ENCODE measurements at places on chromosomes 11 and 22.

DNA sequence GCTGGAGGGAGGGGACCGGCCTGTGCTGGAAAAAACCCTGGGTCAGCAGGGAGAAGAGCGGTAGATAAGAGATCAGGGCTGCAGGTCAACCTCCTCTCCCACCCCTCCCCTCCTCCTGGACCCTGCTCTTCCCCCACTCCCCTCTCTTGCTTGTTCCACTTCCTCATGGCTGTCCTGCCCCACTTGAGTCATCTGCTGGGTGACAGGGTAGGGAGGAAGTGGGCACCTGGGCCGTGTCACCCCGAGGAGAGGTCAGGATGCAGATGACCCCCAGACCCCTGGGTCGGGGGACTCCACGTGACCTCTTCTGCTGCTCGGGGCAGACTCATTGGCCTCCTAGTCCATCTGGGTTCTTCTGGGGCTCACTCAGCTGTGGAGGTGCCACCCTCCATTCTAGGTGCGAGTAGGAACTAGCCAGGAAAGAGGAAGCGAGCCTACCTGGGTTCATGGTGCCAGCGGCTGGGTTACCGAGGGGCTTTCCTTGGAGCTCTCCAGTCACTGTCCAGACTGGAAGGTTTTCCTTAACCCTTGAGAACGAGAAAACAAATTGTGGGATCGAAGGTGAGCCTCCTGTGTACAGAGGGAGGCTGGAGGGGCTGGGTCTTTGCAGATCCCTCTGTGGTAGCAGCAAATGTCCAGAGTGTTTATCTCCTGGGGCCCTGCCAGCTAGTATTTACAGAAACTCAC lies 6.5 kb downstream of the APOL2 start:
- no peak for DNase-seq

GRCh38 chr11:66676931-66677598 lies 622 bp downstream of the RBM4B start:
- peak; percentile 23 for DNase-seq

DNA sequence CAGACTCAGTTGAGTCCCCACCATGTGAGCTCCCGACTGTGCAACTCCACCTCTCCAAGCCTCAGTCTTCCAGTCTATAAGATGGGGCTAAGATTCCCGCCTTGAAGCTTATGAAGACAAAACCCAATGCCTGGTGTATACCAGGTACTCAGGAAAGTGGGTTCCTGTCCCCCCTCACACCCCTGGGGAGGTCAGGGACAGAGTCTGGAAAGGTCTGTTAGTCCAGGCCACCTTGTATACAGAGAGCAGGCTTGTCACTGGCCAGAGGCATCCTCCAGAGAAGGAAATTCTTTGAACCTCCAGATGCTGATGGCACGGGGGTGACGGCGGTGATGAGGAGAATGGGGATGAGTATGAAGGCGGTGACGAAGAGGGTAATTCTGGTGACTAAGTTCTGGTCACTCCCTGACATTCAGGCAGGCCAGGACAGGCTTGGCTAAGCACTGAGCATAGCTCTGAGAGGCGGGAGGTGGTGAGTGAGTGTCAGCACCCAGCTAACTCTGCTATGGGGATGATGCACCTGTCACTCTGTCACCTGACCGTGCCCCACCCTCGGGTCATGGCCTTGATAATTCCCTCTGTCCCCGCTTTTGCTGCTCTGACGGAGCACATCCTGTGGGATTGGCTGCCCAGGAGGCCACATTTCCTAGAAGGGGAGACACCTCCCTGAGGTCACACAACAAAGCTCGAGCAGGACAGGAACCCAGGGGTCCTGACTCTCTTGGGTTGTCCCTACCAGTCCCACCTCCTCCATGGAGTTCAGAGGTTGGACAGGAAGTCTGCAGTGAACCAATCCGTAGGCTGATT lies 30.9 kb upstream of the CSNK1E start:
- DNase-seq, result no peak

DNA sequence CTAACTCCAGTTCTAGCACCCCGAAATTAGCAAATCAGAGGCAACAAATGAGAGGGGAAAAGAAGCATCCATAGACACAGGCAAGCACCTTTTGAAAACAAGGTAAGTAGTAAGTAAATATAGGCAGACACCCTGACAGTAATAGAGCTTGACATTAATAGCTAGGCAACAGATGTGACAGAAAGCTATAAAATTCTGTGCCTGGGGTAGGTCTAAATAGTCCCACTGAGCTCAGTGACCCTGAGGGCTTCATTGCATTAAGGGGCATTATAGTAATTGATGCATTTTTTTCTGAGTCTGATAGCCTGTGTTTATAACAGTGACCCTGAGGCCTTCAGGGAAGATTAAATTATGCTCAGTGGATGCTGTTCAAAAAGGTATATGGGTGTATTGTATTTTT lies 197.1 kb downstream of the HIPK3 start:
- DNase-seq, result no peak

GRCh38 chr22:49554741-49555140 lies 272.9 kb downstream of the BRD1 start:
- DNase-seq, result no peak

DNA sequence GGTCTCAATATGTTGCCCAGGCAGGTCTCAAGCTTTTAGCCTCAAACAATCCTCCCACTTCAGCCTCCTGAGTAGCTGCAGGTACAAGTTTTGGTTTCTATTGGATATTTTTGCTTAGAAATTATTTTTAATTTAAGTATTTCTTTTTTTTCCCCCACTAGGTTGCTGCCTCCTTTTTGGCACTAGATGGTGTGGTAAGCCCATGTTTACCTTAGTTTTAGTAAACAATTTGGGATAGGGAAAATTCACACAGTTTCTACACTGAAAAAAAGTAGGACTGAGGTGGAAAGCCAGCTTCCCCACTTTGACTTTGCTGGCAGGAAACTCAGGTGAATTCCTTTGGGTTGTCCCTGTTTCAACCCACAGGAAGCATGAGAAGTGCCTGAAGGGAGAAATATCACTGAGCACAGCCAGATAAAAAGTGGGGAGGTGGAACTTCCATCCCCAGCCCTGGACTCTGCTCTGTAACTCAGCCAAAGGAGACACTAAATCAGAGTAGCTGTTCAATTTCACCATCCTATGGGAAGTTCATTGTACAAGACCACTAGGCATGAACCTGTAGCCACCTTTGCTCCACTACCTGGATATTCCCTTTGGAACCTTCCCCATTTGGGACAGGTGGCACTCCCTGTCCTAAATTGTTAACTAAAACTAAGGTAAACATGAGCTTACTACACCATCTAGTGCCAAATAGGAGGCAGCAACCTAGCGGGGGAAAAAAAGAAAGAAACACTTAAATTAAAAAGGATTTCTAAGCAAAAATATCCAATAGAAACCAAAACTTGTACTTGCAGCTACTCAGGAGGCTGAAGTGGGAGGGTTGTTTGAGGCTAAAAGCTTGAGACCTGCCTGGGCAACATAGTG lies 154.4 kb upstream of the FAT3 start:
- DNase-seq, result no peak

DNA sequence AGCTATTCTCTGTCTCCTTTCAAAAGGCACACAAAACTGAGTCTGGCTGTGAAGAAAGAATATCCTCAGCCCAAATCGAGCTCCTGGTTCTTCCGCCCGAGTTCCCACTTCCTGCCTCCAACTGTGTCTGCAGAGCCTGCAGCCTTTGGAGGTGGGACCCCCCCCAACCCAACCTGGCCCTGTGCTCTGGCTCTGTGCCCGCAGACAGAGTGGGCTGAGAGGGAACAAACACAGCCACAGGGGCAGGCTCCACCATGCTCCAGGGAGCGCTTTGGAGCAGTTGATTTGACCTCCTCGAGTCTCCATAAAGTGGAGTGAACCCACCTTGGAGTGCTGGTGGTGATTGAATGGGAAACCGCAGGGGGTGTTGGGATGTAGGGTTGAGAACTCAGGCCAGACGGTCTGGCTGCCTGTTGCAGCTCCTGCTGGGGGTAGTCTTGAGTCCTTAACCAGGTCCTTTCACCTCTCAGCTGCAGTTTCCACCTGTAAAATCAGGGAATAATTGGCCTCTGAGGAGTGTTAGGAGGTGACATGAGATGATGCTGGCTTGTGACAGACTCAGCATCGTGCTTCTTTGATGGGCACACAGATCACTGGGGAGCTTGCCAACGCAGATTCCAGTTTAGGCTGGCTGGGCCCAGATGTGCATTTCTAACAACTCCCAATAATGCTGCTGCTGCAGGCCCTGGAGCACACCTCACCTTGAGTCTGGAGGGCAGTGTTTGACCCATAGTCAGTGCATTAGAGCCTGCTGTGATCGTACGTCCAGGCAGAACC lies 11.4 kb downstream of the DAGLA start:
- DNase-seq, result no peak

- DNase-seq, result no peak
These were observed 110.4 kb upstream of the POU2AF2 start for GRCh38 chr11:111135101-111135500.

DNA sequence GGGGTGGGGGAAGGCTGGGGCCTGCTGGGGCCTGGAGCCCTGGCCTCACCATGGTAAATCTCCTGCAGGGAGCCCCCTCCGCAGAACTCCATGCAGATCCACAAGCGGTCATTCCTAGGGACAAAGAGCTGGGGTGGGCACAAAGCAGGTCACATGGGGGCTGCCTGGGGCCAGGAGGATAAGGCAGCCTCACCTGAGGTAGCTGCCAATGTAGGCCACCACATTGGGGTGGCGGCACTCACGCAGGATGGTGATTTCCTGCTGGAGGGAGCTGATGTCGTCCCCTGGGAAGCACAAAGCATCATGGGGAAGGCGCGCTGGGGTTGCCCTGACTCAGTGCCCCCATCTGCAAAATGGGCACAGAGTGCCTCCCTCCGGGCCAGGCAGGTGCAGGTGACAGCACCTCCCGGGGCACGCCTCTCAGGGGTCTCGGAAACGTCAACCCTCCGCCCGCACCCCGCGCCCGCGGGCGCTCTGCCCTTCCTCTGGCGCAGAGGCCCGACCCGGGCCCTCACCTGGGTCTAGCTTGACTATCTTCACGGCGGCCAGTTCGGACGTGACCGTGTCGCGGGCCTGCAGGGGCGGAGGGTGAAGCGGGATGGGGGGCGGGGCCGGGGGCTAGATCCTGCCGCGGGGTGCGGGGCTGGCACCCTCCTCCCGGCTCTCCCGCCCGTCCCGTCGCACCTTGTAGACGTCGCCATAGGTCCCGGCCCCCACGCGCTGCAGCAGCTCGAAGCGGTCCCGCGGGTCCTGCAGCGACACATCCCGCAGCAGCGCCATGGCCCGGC lies 450 bp downstream of the MAP4K2 start:
- DNase-seq, result no peak

GRCh38 chr11:78662811-78663210 lies 88.1 kb upstream of the NARS2 start:
- DNase-seq, result no peak

- DNase-seq, result no peak
These were observed 471.2 kb upstream of the CNTN5 start for GRCh38 chr11:98549571-98549970.

- no peak for DNase-seq
These were observed 3.1 kb downstream of the TRMT112 start for GRCh38 chr11:64314146-64314804.
